ENCODE measurements at places on chromosomes 7 and 10.

- DNase-seq, result no peak
Observed at GRCh38 chr7:143885951-143886350, 16.0 kb downstream of the TCAF1 start.

GRCh38 chr7:137717045-137717444 is 129.7 kb downstream of the DGKI start:
- DNase-seq, result no peak

DNA sequence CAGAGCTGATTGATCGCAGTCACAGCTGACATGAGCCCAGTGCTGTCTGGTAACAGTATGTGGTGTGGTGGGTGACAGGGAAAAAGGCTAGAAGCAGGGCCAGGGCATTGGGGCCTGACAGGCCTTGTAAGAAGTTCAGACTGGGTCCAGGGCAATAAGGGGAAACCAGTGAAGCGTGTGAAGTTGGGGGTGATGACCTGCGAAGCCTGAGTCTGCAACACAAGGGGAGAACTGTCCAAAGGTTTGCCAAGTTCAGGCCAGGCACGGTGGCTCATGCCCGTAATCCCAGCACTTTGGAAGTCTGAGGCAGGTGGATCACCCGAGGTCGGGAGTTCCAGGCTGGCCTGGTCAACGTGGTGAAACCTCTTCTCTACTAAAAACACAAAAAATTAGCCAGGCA is 983.9 kb upstream of the ZNF722 start:
- no peak for DNase-seq

GRCh38 chr7:99621271-99621670 is 4.5 kb downstream of the ZSCAN25 start:
- DNase-seq, result no peak

- no peak for DNase-seq
Observed at GRCh38 chr10:117804470-117805011, 242.2 kb downstream of the RAB11FIP2 start.

DNA sequence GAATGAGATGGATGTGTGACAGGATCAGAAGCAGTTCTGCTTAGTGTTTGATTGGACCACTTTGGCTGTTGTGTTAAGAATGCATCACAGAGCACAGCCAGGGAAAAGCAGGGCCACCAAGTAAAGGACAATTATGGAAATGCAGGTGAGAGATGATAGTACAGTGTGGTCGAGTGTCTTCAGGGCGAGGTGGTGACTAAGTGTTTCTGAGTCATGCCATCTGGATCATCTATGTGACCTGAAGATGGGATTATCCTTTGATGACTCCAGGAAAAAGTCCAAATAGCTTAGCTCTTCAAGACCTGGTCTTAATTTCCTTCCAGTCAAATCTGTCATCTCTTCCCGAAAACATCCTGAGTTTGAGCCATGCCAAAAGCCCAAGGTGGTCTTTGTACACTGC is 523.2 kb upstream of the IGFBP3 start:
- DNase-seq, result no peak

- DNase-seq, result no peak
Observed at GRCh38 chr10:118771976-118772375, 17.2 kb upstream of the CACUL1 start.

Measured in activated naive CD4-positive, alpha-beta T cell treated with anti-CD3 and anti-CD28 coated beads, Interleukin-2, amount 10 ng/mL, durations not matched to agents 7 days and 5 days (primary cell).